ENCODE measurements at places on chromosomes 5 and 9.

DNA sequence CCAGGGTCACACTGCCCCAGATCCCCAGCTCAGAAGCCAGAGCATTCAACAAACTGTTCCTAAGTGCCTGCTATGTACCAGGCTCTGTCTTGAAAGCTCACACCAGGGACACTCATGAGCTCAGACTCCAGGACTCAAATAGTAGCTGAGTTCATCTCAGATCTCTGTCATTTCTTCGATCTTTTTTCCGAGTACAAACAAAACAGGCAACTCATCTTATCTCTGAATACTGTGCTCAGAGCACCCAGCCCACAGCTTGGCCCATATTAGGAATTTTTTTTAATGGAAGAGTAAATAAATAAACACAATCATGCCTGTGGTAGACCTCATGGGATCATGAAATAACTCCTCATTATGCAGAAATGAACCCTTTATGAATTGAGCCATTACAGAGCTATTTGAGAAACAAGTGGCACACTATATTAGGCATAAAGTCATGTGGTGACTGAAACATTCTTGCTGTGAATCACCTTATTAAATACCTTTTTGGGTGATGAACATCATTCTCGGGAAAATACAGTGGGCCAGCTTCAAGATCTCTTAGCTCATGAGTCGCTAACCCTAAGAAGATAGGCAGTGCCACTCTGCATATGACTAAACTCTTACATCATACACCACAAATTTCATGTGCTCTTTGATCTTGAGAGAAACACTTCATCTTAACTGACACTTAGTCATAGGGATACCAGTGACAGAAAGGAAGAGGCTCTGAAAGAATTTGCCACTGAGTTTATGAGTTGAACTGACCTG, 9.9 kb downstream of the SH3RF2 start:
- DNase-seq = no peak

- no peak for DNase-seq
Measured at GRCh38 chr5:1364211-1364610, 19.3 kb upstream of the CLPTM1L start.

- DNase-seq = no peak
Measured at GRCh38 chr9:27377811-27378456, 81.0 kb upstream of the EQTN start.

GRCh38 chr5:132055808-132056609, 4.4 kb upstream of the IL3 start:
- DNase-seq = no peak

DNA sequence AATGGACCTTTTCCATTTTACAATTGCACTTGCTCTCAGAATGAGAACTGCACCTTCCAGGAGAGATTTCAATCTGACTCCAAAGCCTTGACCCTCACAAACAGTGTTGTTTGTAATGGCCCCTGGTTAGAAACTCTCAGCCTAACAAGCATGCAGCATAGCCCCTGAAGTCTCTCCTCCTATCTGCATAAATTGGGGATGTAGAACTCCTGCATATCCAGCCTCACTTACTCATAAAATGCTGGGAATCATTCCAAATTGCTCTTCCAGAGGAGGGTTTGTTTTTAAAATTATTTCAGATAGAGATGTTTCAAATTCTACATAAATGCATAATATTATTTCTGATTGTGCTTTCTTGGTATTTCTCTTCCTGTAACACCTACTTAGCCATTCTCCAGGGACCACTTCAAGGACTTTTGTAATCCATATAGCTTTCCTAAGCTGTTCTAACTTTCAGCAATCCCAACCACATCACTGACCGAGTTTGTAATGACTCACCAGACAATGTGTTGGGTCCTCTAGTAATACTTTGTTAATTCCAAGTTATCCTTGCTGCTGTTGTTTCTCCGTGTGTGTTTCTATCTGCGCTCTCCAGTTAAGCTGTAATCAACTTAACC, 143.8 kb upstream of the CCDC152 start:
- DNase-seq = no peak

GRCh38 chr9:124238546-124239140, 19.1 kb upstream of the NEK6 start:
- no peak for DNase-seq

- DNase-seq = no peak
Measured at GRCh38 chr9:126495411-126496180, 118.1 kb upstream of the LMX1B start.

GRCh38 chr9:21432672-21433425, 7.4 kb upstream of the IFNA1 start:
- no peak for DNase-seq

GRCh38 chr9:72704688-72705375, 183.4 kb downstream of the TMC1 start:
- DNase-seq = no peak

- peak; percentile 64 for DNase-seq
Measured at GRCh38 chr9:7777771-7778170, 21.8 kb downstream of the DMAC1 start.

- DNase-seq = no peak
Measured at GRCh38 chr9:22840641-22841040, 394.0 kb downstream of the DMRTA1 start.

- DNase-seq = no peak
Measured at GRCh38 chr5:172506921-172507320, 52.6 kb upstream of the SH3PXD2B start.

- DNase-seq = no peak
Measured at GRCh38 chr5:111022301-111022700, 49.2 kb upstream of the TSLP start.

DNA sequence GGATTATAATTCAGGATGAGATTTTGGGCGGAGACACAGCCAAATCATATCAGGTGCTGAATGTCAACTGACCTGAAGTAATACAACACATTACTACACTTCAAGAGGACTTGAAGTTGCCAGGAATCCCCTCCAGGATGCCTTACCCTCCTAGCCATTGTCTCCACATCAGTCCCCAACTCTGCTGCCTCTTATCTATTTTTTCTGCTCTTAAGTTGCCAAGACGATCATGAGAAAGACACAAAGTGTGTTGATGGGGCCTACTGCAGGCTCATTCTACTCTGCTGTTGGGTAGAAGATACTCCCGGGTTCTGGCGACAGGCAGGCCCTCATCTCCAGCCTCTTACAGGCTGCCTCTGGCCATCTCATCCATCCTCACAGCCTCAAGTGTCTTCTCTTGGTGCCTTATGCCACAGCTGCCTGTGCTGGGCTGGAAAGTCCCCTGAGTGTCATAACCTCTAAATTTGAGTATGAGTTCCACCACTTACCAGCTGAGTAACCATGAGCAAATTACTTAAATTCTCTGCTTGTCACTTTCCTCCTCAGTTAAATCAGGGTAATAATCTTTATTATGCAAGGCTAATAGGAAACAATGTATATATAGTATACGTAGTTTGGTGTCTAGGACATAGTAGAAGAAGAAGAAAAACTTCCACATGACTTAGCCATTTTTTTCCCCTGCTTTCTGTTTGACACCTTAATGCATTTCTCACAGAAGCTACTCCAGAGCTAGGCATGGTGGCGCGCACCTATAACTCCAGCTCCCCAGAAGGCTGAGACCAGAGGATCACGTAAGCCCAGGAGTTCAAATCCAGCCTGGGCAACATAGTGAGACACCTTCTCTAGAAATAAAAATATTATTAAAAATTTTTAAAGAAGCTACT, 73.0 kb upstream of the SNX2 start:
- DNase-seq = no peak

GRCh38 chr5:159050316-159051143, 49.2 kb downstream of the EBF1 start:
- DNase-seq = no peak

- no peak for DNase-seq
Measured at GRCh38 chr5:176733406-176734262, 76.7 kb upstream of the UNC5A start.

Data from putamen (tissue), 1 donor.